ENCODE measurements at places on chromosomes 2 and 18. TPM values are rescaled to one million over a fixed set of nuclear protein-coding genes. Genes with fewer than 3 reads are reported as not detected.

Gene PFN4
- total RNA-seq, result 0.98 TPM

Gene RHOB
- 165 TPM for total RNA-seq

Gene NABP1
- total RNA-seq, result 2.7 TPM

Gene IL18RAP
- total RNA-seq, result not detected

Gene PPP1R1C
- total RNA-seq, result 0.49 TPM

Gene TEKT4
- total RNA-seq, result not detected

Gene UPP2
- 2.2 TPM for total RNA-seq

Gene TACR1
- 1.7 TPM for total RNA-seq

Gene MYL12B
- total RNA-seq, result 128 TPM

Gene THAP4
- total RNA-seq, result 12.0 TPM

All from temporal lobe (tissue), 4 donors.